ENCODE measurements at places on chromosomes 1 and 21. TPM values are rescaled to one million over a fixed set of nuclear protein-coding genes. Genes with fewer than 3 reads are reported as not detected.
A peak's percentile ranks its signal among the peaks of the same experiment; 100 is the strongest.

DNA sequence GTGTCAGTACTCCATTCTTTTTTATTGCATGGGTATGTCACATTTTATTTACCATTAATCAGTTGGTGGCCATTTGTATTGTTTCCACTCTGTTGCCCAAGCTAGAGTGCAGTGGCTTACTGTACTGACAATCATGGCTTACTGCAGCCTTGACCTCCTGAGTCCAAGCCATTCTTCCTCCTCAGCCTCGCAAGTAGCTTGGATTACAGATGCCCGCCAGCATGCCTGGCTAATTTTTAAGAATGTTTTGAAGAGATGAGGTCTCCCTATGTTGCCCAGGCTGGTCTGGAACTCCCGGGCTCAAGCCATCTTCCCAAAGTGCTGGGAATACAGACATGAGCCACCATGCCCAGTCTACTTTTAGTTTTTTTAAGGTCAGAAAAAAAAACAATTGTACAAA, 813 bp upstream of the SFT2D2 start:
- DNase-seq = no peak

- DNase-seq = no peak
Measured at GRCh38 chr1:210321131-210321530, 7.6 kb upstream of the HHAT start.

DNA sequence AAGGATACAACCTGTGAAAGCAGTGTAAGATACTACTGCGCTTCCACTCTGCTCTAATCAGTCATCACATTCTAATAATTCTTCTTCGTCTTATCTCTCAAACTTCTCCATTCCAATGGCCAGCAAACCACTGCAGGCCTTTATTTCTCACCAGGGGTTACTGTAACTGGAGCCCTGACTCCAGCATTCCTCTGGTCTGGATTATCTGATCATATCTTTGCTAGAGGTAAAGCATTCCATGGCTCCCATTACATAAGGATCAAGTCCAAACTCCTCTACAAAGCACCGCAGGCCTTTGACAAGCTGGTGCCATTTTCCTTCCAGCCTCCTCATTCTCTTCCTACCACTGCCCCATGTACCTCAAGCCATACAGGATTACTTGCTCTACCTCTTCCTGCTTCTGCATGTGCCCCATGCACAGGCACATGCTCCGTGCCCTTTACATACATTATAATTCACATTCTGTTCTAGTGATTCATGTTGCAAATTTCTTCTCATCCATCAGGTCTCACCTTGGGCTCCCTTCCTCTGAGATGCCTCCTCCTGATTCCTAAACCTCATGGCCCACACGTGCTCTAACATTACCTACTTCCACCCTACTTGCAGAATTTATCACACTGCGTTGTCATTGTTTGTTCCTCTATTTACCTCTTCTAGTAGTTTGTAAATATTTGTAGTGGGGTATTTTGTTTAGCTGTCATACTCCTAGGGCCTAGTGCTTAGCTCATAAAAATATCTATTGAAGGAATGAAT, 9.3 kb upstream of the SERBP1 start:
- DNase-seq = peak; percentile 31

DNA sequence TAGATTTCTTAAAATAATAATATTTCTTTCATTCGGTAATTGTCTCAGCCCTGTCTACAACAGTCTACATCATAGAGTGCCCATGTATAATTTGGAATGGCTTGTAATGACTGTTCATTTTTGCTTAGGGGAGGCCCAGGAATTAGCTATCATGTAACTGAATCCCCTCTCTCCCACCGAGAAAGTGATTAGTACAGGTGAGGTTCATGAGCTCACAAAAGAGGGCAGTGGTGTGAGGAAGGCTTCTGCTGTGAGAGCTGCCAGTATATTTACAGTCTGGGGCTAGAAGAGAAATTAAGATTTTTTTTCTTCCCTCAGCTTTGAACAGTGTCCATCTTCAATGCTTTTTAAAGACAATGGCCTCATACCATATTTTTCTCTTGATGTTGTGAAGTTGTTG, 340.7 kb downstream of the ADGRL2 start:
- no peak for DNase-seq

DNA sequence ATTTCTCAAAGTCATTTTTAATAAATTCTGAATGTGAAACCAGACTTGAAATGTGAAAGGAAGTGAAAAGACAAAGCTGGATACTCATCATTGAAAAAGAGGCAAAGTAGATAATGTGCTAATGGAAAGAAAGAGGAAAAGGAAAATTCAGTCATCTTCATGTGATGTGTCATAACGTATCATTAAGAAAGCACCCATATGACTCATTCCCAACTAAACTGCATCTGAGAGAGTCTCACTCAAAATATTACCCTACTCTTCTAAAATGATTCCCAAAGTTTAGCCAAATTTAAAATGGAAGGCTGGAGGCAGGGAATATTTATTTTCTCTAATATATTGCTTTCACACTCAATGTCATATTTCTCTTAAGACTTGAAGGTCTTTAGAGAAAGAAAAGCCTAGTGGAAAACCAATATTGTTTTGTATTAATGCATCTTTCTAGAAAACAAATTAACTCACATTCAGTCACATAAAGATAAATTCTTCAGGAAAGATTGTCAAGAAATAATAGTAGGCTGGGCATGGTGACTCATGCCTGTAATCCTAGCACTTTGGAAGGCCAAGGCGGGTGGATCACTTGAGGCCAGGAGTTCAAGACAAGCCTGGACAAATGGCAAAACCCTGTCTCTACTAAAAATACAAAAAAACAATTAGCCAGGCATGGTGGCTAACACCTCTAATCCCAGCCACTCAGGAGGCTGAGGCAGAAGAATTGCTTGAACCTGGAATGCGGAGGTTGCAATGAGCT, 129.9 kb downstream of the SLC30A10 start:
- peak; percentile 76 for DNase-seq

- DNase-seq = peak; percentile 58
Measured at GRCh38 chr1:75174031-75174760, 40.0 kb downstream of the LHX8 start.

GCSAML gene
- total RNA-seq = 0.42 TPM
